ENCODE measurements at places on chromosomes 3 and 15.

- DNase-seq, result no peak
Observed at GRCh38 chr15:67579164-67579563, 36.7 kb downstream of the MAP2K5 start.

GRCh38 chr3:63656786-63657185, 4.3 kb downstream of the SNTN start:
- no peak for DNase-seq

- DNase-seq, result no peak
Observed at GRCh38 chr3:71285086-71285485, 298.4 kb downstream of the FOXP1 start.

- DNase-seq, result no peak
Observed at GRCh38 chr3:36738702-36739101, 25.7 kb downstream of the DCLK3 start.

DNA sequence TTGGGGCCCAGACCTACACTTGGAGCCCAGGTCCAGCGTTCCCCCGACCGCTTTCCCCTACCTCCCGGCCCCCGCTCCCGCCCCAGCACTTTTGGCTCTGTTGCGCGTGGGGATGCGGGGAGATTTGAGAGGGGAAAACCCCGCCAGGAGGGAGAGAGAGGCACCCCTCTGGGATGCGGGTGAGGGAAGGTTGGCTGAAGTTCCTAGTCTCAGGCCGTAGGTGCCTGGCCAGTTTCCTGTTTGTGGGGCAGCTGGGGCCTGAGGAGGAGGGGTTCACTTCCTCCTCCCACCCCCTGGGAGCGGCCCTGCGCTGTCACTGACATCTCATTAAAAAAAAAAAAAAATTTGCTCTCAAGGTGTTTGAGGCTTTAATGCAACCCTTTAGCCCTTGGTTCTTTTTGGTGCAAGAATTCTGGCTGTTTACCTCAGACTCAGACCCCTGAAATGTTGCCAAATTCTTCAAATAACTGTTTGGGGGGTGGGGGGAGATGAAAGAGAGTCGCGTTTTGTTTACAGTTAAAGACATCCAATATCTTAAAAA, 2.6 kb downstream of the FAM43A start:
- DNase-seq, result peak; percentile 24

- no peak for DNase-seq
Observed at GRCh38 chr15:94027581-94027980, 203.8 kb upstream of the MCTP2 start.

GRCh38 chr15:55768670-55769185, 25.8 kb upstream of the PRTG start:
- no peak for DNase-seq

GRCh38 chr3:122245513-122246174, 62.2 kb downstream of the CASR start:
- no peak for DNase-seq

DNA sequence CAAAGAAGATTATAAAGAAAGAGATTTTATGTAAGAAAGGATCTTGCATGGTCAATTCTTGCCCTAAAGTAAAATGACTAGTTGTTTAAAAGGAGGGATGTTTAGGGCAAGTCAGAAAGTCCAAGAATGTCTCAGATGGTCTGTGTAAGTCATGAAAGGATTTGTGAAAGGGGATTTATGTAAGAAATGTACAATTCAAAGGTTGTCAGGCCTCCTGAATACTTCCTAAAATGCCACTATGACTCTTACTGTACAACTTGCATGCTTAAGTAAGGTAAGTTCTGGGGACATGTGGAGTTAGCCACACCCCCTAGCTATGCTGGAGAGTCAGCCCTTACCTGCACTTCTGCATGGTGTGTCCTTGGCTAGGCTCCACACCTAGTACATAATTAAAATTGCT, 328.9 kb upstream of the TGFBR2 start:
- no peak for DNase-seq

Data from effector memory CD4-positive, alpha-beta T cell (primary cell).